Bronchial smooth muscle cell (primary cell): ENCODE measurements at places on chromosomes 16 and 17. TPM values are rescaled to one million over a fixed set of nuclear protein-coding genes. Genes with fewer than 3 reads are reported as not detected.

EMC8 gene
- total RNA-seq = 19.9 and 24.9 TPM in 2 replicates

FAM171A2 gene
- total RNA-seq = 4.1 and 8.8 TPM in 2 replicates

SPATA22 gene
- not detected in 2 replicates for total RNA-seq

OSBPL7 gene
- total RNA-seq = 12.0 and 16.6 TPM in 2 replicates

ITGA3 gene
- 7.9 and 22.2 TPM in 2 replicates for total RNA-seq

MYH1 gene
- total RNA-seq = not detected in 2 replicates

C17orf107 gene
- 3.2 and 3.5 TPM in 2 replicates for total RNA-seq

IRX3 gene
- under 0.01 TPM in 1 of 2 replicates, not detected in the other for total RNA-seq

HIC1 gene
- total RNA-seq = 32.2 and 32.5 TPM in 2 replicates
